ENCODE measurements at places on chromosomes 6 and 20. TPM values are rescaled to one million over a fixed set of nuclear protein-coding genes. Genes with fewer than 3 reads are reported as not detected.
A peak's percentile ranks its signal among the peaks of the same experiment; 100 is the strongest.

- no peaks in the 10 kb centered on the region for H3K4me1 ChIP-seq
- no peaks in the 10 kb centered on the region for H3K36me3 ChIP-seq
- no peak overlapping the region for H3K4me3 ChIP-seq
- peaks cover 2% of the 10 kb centered on the region for H3K27me3 ChIP-seq
- DNase-seq = no peak
Measured at GRCh38 chr6:154337406-154338005, 19.1 kb downstream of the IPCEF1 start.

- no peaks in the 10 kb centered on the region for H3K27me3 ChIP-seq
- H3K4me1 ChIP-seq = peaks cover 5% of the 10 kb centered on the region
- peak; percentile 34 for DNase-seq
Measured at GRCh38 chr20:36821964-36822437, 48.4 kb upstream of the DSN1 start.

- H3K27me3 ChIP-seq = peaks cover 11% of the 10 kb centered on the region
- no peak overlapping the region for H3K4me3 ChIP-seq
- DNase-seq = no peak
- no peaks in the 10 kb centered on the region for H3K4me1 ChIP-seq
Measured at GRCh38 chr20:58192567-58192966, 35.9 kb downstream of the ANKRD60 start.

- no peak for DNase-seq
- H3K27ac ChIP-seq = no peak overlapping the region
- peaks cover 10% of the 10 kb centered on the region for H3K4me1 ChIP-seq
- no peaks in the 10 kb centered on the region for H3K27me3 ChIP-seq
Measured at GRCh38 chr6:82909551-82909950, 156.1 kb downstream of the UBE3D start.

GRCh38 chr6:104887350-104887749 lies 27.6 kb upstream of the HACE1 start:
- H3K27ac ChIP-seq = no peak overlapping the region
- H3K4me3 ChIP-seq = no peak overlapping the region
- H3K27me3 ChIP-seq = no peaks in the 10 kb centered on the region
- DNase-seq = no peak

DNA sequence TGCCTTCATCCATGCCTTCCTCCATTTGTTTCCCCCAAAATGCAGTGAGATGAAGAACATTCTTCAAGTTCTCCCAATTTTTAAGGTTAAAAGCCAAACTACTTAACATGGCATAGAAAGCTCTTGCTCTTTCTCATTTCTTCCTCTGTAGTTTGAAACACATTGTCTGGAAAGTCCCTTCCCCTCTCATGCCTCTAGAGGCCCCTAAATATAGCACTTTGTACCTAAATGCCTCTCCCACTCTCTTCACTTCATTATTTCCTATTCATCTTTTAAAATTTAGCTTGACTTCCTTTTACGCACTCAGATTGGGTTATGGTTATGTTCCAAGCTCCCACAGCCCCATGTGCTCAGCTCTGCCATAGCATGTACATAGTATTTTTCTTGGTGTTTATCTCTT lies 389.3 kb downstream of the HDGFL1 start:
- H3K36me3 ChIP-seq = no peaks in the 10 kb centered on the region
- H3K27ac ChIP-seq = no peak overlapping the region
- no peaks in the 10 kb centered on the region for H3K27me3 ChIP-seq
- no peak overlapping the region for H3K4me3 ChIP-seq

GRCh38 chr6:152371775-152372174 lies 265.4 kb downstream of the SYNE1 start:
- H3K27ac ChIP-seq = no peak overlapping the region
- DNase-seq = no peak
- H3K36me3 ChIP-seq = peaks cover 84% of the 10 kb centered on the region
- H3K4me3 ChIP-seq = no peak overlapping the region
- peaks cover 7% of the 10 kb centered on the region for H3K4me1 ChIP-seq

DNA sequence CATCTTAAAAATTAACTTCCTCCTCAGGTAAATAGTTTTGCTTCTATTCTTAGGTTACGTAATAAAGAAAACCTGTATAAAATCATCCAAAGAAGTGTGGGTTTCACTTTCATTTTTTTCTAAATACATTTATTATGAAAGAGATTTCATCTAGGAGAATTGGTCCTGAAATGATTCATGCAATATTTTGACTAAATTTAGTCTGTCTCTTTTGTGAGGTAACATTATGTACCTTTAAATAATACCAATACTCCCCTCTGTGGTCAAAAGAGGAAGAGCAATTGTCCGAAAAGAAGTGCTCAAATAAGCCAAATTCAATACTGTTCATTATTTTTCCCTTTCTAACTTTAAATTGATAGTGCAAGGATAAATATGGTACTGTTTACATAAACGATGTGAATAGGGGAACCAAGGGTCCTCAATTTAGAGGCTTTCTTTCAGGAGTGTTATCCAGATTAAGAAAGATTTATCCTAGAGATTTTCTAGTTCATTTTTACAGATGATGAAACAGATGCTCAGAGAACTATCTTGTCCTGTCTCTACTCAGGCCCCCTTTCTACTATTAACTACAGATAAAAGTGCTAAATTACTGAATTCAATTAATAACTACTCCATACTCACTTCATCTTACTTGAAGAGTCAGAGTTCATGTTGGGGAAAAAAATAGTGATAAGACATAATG lies 26.2 kb downstream of the CYP39A1 start:
- H3K27ac ChIP-seq = no peak overlapping the region
- H3K4me3 ChIP-seq = no peak overlapping the region
- H3K36me3 ChIP-seq = no peaks in the 10 kb centered on the region
- no peaks in the 10 kb centered on the region for H3K27me3 ChIP-seq
- no peak for DNase-seq

- no peaks in the 10 kb centered on the region for H3K4me1 ChIP-seq
- H3K27ac ChIP-seq = no peak overlapping the region
- no peaks in the 10 kb centered on the region for H3K27me3 ChIP-seq
- no peak overlapping the region for H3K4me3 ChIP-seq
Measured at GRCh38 chr6:123967905-123968304, 164.2 kb downstream of the NKAIN2 start.

DNA sequence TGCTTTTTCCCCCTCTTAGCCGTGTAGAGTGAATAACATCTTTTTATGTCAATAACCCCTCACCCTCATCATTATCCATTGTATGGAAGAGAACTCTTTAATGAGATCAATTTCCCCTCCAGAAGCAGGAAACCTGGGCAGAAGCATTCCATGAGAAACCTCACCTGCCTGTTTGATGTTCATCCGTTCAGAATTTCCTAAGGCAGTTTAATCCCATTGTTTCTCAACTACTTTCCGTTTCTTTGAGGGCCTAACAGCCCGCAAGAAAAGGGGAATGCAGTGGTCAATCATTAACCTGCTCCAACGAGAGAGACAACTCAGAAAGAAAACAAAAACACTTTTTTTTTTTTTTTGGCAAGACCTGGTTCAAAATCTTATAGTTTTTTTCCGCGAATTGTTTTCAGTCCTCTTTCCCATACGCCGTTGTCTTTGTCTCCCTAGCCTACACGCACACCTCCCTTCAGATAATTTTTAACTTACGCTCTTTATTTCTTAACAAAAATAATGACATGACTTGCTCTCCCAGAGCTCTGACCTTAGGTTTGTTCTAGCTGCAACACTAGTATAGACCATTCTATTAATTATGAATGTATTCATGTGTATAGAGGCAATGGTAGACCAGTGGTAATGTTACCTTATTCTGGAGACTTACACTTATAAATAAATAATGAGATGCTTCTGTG lies 25.6 kb upstream of the ID4 start:
- H3K36me3 ChIP-seq = no peaks in the 10 kb centered on the region
- H3K4me1 ChIP-seq = no peaks in the 10 kb centered on the region
- no peaks in the 10 kb centered on the region for H3K27me3 ChIP-seq
- no peak for DNase-seq
- no peak overlapping the region for H3K4me3 ChIP-seq

- no peaks in the 10 kb centered on the region for H3K36me3 ChIP-seq
- peak overlapping the region; percentile 80 for H3K27ac ChIP-seq
- peaks cover 26% of the 10 kb centered on the region for H3K4me1 ChIP-seq
- H3K4me3 ChIP-seq = peak overlapping the region; percentile 66
Measured at GRCh38 chr6:106098383-106099234, 12.5 kb downstream of the PRDM1 start.

DNA sequence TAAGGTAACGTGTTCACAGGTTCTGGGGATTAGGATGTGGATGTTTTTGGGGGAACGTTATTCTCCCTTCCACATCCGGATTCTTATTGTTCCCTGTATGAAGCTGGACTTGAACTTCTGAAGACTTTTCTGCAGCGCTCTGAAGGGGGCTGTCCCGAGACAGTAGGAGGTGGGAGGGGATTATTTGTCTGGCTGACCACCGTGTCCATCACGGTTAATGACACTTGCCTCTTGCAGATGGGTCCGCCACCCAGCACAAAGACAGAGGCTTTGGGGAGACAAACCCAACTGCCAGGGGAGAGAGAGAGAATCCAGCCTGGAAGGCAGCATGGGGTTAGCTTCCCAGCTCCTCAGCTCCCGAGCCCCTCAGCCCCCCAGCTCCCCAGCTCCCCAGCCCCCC lies 16.7 kb downstream of the ZDHHC14 start:
- no peaks in the 10 kb centered on the region for H3K27me3 ChIP-seq
- no peak overlapping the region for H3K27ac ChIP-seq
- no peak overlapping the region for H3K4me3 ChIP-seq
- no peak for DNase-seq
- H3K36me3 ChIP-seq = no peaks in the 10 kb centered on the region

GRCh38 chr6:35044761-35045421 lies 96.2 kb downstream of the TCP11 start:
- no peak for DNase-seq
- no peak overlapping the region for H3K4me3 ChIP-seq
- H3K27ac ChIP-seq = no peak overlapping the region
- no peaks in the 10 kb centered on the region for H3K27me3 ChIP-seq

Gene DEFB116
- total RNA-seq = not detected

Gene ECT2L
- total RNA-seq = under 0.01 TPM
